Left lobe of liver (tissue), 2 donors: ENCODE measurements at places on chromosomes 2 and 18.
A peak's percentile ranks its signal among the peaks of the same experiment; 100 is the strongest.

- no peak for DNase-seq
Measured at GRCh38 chr2:235674146-235674545, 180.3 kb downstream of the AGAP1 start.

GRCh38 chr2:238425979-238426567, 654 bp upstream of the ASB1 start:
- DNase-seq = no peak

GRCh38 chr2:181038796-181039195, 58.4 kb downstream of the UBE2E3 start:
- no peak for DNase-seq

GRCh38 chr2:133452583-133452982, 115.7 kb downstream of the NCKAP5 start:
- no peak for DNase-seq

GRCh38 chr2:23503682-23504081, 118.7 kb downstream of the KLHL29 start:
- DNase-seq = no peak

DNA sequence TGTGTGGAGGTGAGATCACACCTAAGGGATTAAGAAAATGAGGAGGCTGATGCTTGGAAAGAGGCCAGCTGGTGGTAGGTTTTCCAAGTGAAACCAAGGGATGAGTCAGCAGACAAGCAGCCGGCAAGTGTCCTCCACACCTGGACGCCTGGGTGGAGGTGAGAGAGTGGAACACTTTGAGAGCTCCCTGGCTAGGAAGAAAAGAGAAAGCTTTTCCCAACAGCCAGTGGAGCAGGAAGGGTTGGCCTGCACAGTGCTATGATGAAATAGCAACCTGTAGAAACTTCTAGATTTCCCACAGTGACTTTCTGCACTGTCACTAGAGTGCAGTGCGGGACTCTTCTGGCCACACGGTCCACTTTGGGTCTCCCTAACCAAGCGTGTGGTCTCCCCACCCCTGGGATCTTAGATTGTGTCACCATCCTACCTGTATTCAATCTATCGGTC, 19.6 kb upstream of the IL37 start:
- no peak for DNase-seq

DNA sequence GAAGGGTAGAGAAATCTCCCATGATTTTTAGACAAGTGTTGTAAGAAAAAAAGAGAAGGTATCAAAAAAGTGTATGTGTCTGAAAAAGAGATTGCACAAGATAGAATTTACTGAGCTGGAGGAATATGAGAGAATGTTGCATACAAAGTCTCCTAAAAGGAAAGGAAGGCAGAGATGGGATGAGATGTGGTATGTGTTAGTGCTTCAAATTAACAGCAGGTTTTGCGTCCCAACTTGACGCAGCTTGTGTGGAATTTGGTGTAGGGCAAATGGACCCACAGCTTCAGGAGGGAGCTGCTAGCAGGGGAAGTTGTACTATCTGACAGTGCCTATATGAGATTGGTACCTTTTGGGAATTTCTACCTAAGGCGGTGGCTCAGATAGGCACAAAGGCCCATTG, 9.0 kb upstream of the RASGRP3 start:
- no peak for DNase-seq

DNA sequence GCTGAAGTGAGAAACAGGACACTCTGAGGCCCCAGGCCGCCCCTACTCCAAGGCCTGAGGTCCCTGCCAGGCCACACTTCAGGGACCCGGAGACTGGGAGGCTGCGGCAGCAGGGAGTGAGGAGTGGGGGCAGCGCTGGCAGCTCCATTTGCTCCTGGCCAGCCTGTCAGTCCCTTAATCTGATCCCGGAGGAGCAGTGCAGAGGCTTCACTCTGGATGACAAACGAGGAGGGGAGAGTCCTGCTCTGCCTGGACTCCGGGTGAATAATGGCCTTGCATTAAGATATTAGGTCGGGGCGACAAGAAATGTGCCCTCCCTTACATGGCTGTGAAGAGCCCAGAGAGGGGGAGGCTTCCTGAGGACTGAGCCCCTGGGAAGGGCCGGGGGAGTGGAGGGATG, 14.3 kb upstream of the PRSS56 start:
- DNase-seq = no peak

- no peak for DNase-seq
Measured at GRCh38 chr18:11260961-11261461, 111.6 kb upstream of the PIEZO2 start.

DNA sequence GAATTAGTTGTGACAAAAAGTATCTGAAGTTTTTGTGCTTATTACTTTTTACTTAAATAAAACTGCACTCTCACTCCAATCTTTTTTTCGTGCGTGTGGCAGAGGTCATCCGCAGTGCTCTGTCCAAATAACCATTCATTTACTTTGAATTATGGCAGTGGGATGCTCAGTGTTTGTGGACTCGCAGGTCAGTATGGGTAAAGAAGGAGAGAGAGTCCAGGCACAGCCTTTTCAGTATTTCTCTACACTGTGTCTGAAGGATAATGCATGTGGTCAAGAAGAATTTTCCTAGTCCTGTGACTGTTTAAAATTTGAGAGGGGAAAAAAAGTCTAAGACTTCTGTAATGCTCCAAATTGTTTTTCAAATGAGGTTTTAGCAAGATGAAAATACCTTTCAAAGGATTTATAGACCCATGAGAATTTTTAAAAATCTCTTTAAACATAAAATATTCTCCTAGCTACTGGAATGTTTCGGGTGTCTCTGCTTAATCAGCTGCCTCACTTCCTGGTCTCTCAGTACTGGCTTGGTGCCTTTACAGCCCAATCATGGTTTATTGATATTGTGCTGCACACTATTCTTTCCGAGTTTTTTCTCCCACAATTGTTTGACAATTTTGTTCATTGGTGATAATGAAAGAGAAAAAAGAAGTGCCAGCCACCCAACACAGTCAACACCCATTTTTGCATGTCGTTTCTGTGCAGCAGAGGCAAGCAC, 453.2 kb downstream of the PTPRM start:
- no peak for DNase-seq

DNA sequence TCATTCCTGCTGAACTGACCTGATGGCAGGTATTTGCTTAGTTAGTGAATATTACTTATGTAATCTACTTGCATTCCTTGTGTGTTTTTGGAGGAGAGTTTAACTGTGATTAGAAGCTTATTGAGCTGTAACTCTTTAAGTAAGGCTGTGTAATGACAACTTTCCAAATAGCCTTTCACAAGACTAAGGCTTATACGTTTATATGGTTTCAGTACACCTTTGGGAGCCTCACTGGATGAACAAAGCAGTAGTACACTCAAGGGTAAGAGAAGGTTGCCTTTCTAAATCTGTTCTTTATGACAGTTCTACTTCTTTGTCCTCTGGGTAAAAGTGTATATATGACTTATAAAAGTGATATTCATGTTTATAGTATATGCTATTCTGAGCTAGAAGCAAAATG, 4.3 kb downstream of the ITPRID2 start:
- DNase-seq = no peak

- no peak for DNase-seq
Measured at GRCh38 chr2:26537826-26538475, 60.0 kb upstream of the OTOF start.

DNA sequence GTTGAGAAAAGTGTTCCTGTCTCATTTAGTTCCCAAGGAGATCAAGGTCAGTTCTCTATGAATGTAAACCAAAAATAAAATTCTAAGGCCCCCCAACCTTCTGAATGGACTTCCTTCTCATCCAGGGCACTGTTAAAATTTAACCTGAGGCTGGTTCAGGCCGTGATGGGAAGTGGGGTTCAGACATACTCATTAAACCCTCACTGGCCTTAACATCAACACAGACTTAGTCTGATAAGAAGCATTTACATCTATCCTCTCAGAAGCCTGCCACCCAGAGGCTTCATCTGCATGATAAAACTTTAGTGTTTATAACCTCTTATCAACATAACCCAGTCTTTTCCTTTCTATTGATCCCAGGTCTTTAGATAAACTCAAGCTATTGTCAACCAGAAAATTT, 22.4 kb downstream of the ITSN2 start:
- no peak for DNase-seq

DNA sequence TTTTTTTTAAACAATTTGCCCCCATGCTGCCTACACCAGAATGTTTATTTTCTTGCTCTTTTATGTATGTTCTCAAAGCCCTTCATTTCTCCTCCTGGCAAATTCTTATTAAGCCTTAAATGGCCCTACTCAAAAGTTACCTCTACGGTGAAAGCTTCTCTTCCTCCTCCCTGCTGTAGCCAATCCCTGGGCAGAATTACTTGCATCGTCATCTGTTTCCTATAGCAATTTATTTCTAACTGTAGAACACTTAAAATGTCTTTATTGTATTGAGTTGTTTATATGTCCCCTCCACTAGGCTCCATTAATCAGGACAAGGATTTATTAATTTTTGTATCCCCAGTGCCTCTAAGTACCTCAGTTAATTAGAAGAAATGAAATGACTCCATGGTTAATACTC, 2.5 kb upstream of the RAD51AP2 start:
- no peak for DNase-seq

GRCh38 chr2:122764014-122764413, 1008.6 kb downstream of the TSN start:
- DNase-seq = no peak

DNA sequence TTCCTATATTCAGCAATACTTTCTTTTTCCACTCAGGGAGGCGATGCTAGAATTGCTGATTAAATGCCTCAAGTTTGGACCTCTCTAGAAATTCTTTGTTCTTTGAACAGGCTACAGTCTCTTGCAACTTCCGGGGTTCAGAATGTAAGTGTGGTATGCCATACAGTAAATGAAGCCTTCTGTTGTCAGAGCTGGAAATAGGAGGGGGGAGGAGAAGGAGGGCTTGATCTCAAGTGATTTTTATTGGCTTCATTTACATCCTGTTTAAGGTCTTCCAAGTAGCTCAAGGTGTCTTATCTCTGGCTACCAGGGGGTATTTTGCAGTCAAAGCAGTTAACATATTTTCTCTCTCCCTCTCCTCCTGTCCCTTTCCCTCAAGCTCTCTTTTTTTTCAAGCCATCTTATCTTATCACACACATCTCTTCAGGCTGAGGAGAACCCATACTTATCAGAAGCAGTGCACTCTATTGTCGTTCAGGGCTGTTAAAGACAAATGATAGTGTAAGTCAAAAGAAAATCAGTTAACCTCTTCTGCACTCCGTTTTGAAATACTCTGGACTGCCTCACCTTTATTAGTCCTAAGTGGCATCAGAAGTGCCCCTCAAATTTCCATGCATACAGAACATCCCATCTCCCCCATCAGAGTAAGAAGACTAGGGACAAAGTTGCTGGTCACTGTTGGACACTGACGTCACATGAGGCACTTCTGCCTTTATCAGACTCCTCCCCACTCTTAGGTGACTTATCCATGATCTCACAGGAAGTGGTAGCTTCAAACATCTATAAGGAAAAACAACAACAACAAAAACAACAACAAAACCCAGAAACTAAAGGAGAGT, 112.2 kb downstream of the ZNF521 start:
- DNase-seq = no peak

DNA sequence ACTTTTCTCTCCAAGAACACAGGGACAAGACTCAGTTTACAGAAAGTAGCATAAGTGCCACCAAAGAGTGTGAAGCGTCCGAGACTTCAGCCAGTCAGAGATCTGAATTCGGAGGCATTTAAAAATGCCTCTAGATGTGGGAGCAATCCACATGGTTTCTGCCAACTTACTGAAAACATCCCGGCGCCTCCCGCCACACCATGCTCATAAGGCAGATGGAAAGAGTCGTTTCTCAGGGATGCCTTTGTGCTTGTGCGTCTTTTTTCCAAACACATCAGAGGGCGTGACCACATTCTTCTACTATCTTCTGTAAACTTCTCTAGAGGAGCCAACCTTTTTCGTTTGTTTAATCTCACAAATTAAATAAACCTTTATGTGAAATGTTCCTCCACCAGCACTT, 88.7 kb downstream of the NRP2 start:
- DNase-seq = no peak

DNA sequence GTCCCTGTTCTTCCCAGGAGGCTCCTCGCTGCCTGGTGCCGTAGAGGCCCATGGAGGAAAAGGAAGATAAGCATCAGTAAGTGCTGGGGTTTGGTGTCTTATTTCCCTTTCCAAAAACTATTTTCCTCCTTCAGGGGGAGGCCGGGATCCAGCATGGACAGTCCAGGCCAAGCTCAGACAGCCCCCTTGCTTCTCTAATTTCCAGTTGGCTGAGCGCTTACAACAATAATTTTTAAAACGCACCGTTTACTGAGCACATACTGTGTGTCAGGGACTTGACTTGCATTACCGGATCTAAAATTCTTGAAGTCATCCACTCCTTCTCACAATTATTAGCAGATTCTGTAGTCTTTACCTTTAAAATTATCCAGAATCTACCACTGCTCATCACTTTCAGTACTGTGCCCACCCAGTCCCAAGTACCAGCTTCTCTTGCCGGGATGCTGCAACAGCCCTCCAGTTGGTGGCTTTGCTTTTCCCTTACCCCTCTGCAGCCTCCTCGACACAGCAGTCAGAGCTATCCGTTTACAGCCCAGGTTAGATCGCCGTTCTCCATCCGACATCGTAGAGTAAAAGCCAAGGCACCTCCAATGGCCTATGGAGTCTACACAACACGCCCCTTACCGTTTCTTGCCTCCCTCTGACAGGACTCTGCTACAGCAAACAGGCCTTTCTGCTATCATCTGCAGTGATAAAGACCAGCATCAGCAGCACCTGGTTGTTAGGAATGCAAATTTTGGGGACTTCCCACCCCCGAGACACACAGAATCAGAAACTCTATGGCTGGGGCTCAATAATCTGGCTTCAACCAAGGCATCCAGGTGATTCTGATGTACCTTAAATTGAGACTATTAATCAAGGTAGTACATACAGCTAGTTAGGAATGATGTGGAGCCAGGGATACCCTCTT, 75.2 kb upstream of the TSPYL6 start:
- no peak for DNase-seq

GRCh38 chr18:55695091-55695490, 107.1 kb upstream of the TCF4 start:
- DNase-seq = no peak

GRCh38 chr2:106139238-106139935, 54.7 kb downstream of the UXS1 start:
- DNase-seq = no peak

GRCh38 chr2:216632952-216633615, at the start of gene IGFBP2:
IGFBP2 (plus strand) TSS chr2:216633420; CDS start chr2:216633524, 104 bp downstream.
- peak; percentile 75 for DNase-seq

DNA sequence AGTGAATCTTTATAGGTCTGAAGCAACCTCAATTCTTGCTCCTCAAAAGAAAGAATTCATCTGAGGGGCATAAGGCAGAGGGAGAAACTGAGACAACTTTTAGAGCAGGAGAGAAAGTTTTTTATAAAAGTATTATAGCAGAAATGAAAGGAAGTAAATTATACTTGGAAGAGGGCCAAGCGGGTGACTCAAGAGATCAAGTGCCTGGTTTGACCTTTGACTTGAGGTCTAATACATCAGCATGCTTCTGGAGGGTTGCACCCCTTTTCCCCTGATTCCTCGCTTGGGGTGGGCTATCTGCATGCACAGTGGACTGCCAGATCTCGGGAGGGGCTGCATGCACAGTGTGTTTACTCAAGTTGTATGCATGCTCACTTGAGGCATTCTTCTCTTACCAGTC, 268.5 kb upstream of the LRATD1 start:
- no peak for DNase-seq
